ENCODE measurements at places on chromosomes 5 and 9.

GRCh38 chr5:110716247-110717245 lies 9.9 kb downstream of the TMEM232 start:
- DNase-seq: no peak

DNA sequence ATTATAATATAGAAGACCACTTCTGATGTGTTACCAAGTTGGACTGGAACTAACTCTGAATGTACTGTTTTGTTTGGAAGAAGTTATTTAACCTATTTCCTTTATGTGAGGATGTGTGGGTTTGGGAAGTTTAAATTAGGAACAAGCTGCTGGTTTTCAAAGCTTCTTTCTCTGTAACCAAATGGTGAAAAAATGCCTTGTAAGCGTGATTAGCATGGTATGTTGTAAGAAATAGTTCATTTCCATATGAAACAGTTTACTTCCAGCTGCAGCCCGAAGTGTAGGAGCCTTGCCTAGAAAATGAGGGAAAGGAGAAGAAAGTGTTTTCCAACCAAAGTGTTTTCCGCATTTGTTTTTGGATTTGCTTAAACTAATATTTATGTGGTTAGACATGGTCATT lies 36.0 kb downstream of the TTC1 start:
- DNase-seq: no peak

DNA sequence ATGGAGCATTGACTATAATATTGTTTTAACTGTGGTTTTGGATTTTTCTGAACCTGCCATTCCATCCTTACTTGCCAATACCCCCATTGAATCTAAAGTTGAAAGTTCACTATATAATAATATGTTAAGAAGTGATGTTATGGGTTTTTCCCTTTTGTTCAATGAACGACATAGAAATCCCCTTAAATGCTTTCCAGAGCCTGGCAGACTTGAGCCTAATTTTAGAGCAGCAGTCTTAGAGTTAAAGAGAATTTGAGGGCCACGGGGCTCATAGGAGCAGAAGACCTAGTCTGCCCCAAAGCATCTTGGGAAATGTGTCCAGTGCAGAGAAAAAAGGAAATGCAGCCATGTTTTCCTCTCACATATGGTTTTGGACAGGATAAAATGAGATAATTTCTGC lies 146.1 kb upstream of the SLC44A1 start:
- no peak for DNase-seq

- peak; percentile 6 for DNase-seq
These were observed 221.6 kb upstream of the SLC30A5 start for GRCh38 chr5:68872088-68872839.

DNA sequence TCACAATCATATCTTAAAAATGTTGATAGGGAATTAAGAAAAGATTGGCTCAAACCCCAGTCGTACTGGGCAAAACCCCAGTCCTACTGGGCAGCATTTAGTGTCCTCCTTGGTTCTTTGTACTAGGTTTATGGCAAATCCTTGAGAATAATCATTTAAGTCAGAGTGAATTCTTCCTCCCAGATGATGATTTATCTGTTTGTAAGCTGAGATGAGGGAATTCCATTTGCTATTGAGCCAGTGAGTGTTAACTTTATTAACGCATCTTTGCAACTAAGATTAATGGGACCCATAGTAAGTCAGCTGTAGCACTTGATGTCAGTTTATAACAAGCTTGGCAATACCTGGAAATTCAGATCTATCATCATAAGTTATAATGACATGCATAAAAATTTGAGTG lies 821.8 kb upstream of the DMAC1 start:
- no peak for DNase-seq

- DNase-seq: no peak
These were observed 250.4 kb upstream of the IRX4 start for GRCh38 chr5:2133080-2133479.

GRCh38 chr9:2213830-2214468 lies 198.8 kb downstream of the SMARCA2 start:
- no peak for DNase-seq
